Fibroblast of skin of left quadriceps (primary cell): ENCODE measurements at places on chromosomes 11 and 22.

DNA sequence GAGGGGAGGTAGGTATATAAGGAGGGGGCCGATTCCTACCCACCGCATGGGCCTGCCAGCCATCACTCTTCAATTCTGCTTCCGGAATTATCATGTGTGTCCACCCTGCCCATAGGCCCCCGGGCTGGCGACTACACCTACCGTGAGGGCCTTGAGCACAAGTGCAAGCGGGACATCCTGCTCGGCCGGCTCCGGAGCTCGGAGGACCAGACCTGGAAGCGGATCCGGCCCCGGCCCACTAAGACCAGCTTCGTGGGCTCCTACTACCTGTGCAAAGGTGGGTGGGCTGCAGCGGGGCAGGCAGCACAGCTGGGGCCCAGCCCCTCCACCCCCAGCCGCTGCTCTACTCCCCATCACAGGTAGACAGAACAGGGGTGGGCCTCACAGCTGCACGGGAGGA lies 38.4 kb upstream of the TEF start:
- DNase-seq: no peak

DNA sequence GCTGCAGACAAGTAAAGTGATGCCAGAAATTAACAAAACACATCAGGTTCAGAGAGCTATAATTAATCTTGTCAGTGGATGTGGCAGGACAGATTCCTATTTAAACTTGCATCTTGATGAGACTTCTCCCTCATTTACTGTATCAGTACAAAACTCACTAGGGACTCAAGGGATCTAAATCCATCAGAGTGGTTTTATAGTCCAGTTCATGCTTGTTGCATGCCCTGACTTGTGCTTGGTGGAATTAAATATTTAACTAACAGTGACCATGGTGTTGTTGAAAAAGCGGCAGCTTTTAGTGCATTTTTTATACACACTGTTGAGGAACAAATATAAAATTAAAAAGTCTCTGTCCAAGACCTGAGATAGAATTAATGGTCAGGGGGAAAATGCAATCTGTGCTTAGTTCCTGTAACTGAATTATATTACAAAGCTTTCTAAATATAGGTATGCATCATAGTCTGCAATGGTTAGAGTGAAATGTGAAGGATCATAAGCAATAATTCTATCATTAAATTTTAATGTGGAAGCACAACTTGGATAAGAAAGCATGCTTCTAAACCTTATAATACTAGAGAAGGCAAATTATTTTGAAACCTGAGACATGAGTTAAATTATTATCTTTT lies 1475.5 kb upstream of the TENM4 start:
- no peak for DNase-seq

DNA sequence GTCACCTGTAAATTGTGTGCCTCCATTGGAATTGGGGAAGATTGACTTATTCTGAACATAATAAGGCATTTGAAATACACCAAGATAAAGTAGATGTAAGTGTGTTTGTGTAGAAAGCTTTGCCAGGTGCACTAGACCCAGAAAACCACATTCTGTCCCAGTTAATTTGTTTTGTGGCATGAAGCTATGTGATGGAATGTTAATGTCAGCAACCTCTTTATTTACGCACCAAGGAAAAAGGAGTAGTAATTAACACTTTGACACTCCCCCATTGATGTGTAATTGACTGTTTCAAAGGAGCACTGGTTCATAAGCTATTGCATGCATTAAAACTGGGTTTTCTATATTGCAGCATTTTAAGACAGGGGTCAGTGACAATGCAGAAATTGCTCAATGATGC lies 14.3 kb downstream of the EIF3M start:
- DNase-seq: no peak

- DNase-seq: no peak
Measured at GRCh38 chr22:20968281-20968977, 1.4 kb downstream of the AIFM3 start.

DNA sequence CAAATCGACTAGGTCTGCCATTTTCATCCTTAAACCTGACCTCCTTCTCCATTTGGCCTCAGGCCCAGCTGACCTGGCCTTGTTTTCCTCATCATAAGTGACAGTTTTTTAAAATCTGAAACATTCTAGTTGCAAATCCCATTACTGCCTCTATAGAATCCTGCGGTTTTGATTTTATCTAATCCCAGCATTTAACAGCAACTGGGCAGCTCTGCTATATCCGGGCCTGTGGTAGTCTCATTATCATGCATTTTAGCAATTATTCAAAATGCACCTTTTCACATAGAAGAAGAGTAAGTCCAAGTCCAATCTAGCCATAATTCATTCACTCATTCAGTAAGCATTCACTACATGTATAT lies 28.6 kb upstream of the BIRC3 start:
- no peak for DNase-seq

DNA sequence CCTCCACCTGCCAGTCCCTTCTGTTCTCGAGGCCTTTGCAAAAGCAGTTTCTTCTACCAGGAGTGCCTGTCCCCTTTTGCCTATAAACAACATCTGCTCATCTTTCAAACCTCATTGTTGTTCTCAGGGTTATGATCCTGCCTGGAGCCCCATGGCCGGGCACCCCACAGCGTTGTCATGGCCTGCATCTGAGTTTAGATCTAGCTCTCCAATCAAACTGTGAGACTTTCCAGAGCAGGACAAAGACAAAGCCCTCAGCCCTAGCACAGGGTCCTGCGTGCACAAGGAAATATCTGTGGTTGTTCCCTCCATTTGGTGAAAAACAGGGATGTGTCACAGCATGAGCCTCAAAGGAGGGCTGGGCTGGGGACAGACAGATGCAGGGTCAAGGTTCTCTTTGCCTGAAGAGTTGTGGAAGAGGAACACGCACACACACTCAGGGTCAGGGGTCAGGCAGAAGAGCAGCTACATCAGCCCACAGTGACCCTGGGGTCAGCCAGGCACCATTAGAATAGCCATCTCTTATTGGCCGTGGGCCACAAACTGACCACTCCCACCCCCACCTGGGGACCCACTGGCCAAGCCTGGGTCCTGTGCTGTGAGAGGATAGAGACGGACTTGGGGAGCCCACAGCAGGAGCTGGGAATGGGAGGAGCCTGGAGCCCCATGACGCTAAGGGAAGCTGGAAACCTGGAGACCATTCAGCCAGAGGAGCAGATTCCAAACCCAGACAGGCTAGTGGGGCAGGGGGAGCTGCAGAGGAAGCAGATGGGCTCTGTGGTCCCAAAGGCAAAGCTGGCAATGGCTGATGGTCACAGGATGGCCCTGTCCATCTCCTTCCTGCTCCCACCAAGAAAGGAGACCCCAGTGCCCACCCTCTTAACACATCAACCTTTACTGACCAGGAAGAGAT lies 99.4 kb downstream of the PDE2A start:
- DNase-seq: no peak

GRCh38 chr22:22616636-22617035 lies 27.8 kb upstream of the GGTLC2 start:
- DNase-seq: no peak

- DNase-seq: no peak
Measured at GRCh38 chr11:104339380-104339831, 175.5 kb upstream of the PDGFD start.

DNA sequence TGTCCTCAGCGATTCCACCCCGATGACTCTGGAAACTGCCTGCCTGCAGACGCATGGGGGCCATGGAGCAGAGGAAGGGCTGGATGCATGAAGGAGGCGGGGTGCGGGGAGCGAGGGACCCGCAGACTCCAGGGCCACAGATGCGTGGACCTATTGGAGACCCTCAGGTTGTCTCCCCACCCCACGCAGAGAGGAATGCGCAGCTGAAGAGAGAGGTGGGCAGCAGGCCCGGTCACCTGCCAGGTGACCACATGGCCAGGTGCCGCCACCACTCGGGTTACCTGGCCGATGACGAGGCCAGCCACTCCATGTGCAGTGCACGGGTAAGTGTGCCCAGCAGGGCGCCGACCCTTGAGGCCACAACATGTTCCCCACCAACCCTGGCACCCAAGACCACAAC lies 371 bp downstream of the CCDC116 start:
- no peak for DNase-seq

DNA sequence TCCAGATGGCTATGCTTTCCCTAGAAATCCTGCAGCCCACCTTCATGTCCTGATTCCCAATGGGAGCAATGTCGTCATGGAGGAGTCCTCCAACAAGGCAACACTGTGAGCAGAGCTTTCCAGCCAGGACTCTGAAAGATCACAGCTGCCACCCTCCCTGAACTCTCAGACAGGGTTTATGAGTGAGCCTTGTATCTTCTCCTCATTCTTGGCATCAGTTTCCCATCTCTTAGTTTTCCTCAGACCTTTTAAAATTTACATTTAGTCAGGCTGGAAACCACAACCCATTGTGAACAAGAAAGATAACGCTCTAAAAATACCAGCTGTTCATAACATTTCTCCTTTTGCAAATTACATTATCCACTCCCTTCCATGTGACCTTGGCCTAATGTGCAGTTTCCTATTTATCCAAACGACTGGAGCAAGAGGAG lies 15.6 kb upstream of the LYVE1 start:
- no peak for DNase-seq

GRCh38 chr11:117618302-117618981 lies 178.6 kb downstream of the DSCAML1 start:
- no peak for DNase-seq

GRCh38 chr11:111472228-111472627 lies 40.0 kb downstream of the BTG4 start:
- no peak for DNase-seq

DNA sequence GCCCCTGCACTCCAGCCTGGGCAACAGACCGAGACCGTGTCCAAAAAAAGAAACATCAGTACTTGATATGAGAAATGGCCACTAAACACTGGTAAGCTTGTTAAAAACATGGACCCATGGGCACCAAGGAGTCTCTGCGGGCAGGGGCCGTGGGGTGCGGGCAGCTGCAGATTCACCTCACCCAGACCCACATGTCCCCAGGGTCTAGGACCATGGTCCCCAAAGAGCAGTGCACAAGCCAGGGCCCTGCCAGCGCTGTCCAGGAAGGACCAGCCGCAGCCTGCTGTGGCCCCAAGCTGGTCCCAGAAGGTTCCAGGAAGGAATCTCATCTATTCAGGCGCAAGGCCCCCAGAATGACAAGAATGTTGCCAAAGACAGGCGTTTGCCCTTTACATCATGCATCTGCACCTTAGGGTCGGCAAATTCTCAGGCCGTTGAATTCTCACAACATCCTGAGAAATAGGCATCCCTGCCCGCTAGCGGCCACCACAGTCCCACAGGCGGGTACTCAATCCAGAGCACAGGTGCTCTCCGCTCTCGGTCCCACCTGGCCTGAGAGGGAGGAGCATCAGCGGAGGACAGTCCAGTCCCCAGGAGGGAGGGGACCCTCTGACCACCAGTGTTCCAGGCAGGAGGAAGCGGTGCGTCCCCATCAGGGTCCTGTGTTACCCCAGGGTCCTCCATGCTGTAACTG lies 9.5 kb downstream of the YPEL1 start:
- no peak for DNase-seq

GRCh38 chr11:61293867-61294716 lies 1.0 kb downstream of the VWCE start:
- no peak for DNase-seq

DNA sequence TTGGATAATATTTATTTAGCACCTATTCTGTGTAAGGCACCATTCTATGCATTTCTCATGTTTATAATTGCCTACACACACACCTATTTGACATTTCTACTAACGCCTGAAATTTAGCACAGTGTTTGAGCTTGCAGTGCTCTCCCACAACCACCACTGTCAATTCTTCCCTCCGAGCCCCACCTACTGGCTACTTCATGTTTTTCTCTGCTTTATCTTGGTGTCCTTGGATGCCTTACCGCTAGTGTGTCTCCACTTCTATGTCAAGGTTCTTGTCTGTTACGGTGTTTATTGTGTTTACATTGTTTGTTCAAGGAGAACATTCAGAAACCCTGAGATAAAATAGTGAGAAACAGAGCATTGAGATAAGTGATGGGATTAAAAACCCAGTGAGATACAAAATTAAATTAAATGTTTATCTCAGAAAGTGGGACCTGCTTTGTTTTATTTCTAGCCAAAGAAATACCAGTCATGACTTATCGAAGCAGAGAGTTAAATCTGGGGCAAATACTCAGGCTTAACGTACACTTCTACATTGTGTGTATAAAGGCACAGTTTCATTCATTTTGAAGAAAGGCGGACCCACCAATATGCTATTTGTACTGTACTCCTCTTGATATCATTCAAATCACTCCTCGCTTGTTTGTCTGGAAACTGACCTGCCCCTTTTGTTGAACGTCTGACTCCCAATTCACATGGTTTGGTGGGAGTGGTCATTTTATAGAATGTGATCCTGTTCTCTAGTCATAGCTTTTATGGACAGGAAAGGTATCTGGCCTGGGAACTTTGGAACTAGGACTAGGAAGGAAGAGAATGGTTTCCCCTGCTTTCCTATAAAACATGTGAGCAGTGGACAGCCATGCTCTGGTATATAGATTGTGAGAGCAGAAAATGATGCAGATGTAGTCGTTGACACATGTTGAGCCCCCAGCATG lies 39.2 kb upstream of the SLC36A4 start:
- DNase-seq: no peak

- DNase-seq: no peak
Measured at GRCh38 chr11:33869481-33870422, 22.1 kb downstream of the LMO2 start.

DNA sequence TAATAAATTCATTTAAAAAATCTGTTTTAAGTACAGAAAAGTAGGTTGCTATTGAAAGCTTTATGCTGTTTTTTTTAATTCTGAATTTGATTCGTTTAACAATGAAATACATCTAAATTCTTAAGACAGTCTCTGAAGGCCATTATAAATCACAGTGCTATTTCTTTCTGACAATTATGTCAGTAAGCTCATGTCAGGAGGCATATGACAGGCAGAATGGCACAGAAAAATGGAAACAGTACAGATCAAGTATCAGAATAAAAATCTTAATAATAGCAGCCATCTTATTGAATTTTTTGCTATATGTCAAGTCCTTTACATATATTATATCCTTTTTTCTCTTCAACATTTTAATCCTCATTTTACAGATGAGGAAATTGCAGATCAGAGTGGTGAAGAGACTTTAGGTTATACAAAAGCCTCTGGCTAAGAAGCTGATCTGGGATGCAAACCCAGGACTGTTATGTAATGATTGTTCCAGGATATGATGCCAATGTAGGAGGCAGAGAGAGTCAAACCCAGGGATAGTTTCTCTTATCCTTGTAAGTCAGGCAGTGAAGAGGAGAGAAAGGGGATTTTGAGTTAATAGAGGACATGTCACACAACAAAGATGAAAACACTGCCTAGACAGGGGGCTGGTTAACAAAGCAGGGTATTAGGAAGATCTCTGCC lies 283.1 kb upstream of the CCDC90B start:
- no peak for DNase-seq

- no peak for DNase-seq
Measured at GRCh38 chr11:69868006-69868810, 49.0 kb upstream of the FGF3 start.

GRCh38 chr11:31060880-31061279 lies 308.7 kb downstream of the DCDC1 start:
- no peak for DNase-seq

- DNase-seq: peak; percentile 61
Measured at GRCh38 chr11:4393209-4393857, at the start of gene TRIM21. Gene TRIM21, minus strand, starts transcription at chr11:4393702. Its CDS starts 3,293 bp downstream, at chr11:4390409.

- DNase-seq: no peak
Measured at GRCh38 chr11:849104-849824, 6.6 kb downstream of the TSPAN4 start.
